ENCODE measurements at places on chromosomes 4 and X.

- no peak for DNase-seq
These were observed 61.8 kb downstream of the MAGED1 start for GRCh38 chrX:51955200-51955599.

DNA sequence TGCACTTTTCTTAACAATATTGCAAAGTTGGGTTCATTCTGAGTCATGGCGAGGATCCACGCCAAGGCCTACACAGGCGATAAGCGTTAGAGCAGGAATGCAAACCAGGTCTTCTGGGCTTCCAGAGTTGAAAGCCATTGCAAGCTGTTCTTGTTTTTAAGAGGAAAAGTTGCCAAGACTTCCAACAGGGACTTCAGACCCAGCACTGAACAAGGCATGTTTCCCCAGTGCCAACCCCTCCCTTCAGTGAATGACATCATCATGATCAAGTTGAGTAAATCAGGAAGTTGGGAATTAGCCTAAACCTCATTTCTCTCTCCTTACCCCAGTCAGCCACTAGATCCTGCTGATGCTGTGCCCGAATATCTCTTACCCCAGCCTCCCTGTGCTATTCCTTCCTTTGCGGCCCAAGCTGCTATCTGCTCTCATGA lies 355.1 kb downstream of the HS3ST1 start:
- DNase-seq: no peak

DNA sequence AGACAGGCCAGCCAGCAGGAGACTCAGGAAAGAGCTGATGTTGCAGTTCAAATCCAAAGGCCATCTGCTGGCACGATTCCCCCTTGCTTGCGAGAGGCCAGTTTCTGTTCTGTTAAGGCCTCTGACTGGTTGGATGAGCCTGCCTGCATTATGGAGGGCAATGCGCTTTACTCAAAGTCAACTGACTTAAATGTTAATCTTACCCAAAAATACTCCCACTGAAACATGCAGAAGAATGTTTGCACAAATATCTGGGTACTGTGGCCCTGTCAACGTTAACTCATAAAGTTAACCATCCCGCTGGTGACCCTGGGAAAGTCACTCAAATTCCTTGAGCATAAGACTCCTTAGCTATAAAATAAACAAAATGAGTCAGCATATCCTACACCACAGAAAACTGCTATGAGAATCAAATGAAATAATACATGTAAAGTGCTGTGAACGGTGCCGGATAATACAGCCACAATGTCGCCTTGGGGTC lies 326.4 kb downstream of the EVC2 start:
- DNase-seq: no peak

DNA sequence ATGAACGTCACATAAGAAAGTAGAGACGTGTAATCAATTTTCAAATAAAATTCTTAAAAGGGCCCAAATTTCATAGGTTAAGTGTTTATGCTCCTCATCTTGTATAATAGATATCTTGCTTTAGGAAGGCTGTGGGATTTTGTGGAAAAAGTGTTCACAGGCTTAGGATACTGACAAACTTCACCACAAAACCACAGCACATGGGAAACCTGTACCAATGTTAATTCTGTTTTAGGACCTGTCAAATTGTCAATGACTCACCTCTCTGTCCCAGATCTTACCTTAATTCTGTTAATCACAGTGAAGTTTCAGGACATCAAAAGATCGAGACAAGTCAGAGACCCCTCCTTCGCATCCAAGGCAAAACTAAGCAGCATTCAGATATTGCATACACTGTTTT lies 24.2 kb downstream of the FGFBP1 start:
- no peak for DNase-seq

GRCh38 chrX:9746148-9746888 lies 19.3 kb downstream of the GPR143 start:
- DNase-seq: no peak

Measured in hematopoietic multipotent progenitor cell treated with erythropoietin and hydrocortisone succinate and interleukin-3 and kit ligand, for 15 days (in vitro differentiated cells).